ENCODE measurements at places on chromosomes 12 and 14. TPM values are rescaled to one million over a fixed set of nuclear protein-coding genes. Genes with fewer than 3 reads are reported as not detected.

- no peak overlapping the region for H3K4me3 ChIP-seq
- DNase-seq = no peak
- H3K4me1 ChIP-seq = no peaks in the 10 kb centered on the region
These were observed 108.4 kb downstream of the MON2 start for GRCh38 chr12:62575036-62575435.

- no peaks in the 10 kb centered on the region for H3K4me1 ChIP-seq
- H3K4me3 ChIP-seq = no peak overlapping the region
- H3K36me3 ChIP-seq = no peaks in the 10 kb centered on the region
- no peaks in the 10 kb centered on the region for H3K27me3 ChIP-seq
- no peak overlapping the region for H3K27ac ChIP-seq
- DNase-seq = no peak
These were observed 55.5 kb upstream of the ATXN7L3B start for GRCh38 chr12:74482115-74482514.

- H3K27ac ChIP-seq = no peak overlapping the region
- no peak overlapping the region for H3K4me3 ChIP-seq
These were observed 79.1 kb downstream of the KCNK13 start for GRCh38 chr14:90140956-90141316.

The RNU6-8 gene
- total RNA-seq = not detected

The TMPRSS12 gene
- total RNA-seq = not detected

The DNAI7 gene
- not detected for total RNA-seq

DNA sequence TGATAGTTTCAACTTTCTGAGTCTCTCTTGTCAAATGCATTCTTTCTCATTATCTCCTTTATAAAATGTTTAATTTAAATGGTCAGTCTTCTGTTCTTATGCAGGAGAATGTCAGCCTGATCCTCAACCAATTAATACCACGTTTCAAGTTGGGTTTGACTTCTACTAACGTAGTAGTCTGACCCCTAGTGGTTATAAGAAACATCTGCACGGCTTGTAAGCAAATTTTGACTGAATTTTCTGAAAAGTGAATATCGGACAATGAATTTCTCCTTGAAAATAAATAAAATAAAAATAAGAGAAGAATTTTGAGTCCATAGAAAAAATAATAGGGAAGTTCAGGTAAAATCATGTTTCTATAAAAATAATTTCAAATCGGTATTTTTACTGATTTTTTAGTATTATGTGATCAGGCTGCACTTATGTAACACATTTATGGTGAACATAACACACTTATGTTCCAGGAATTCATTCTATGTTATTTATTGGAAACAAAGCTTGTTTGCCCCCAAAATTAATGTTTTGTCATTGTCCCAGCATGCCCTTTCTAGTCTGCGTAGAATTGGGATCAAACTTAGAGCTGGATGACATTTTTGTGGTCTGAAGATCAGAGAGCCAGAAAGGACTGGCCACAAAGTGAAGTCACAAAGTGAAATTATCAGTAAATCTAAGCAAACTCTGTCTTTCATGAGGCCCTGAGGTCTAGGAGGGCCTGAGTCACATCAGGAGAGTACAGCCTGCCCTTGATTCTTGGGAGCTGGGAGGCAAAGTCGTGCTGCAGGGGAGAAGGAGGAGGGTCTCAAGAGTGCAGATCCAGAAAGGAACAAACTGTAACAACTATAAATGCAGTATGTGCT lies 101.2 kb upstream of the STXBP6 start:
- no peak for DNase-seq
- H3K36me3 ChIP-seq = no peaks in the 10 kb centered on the region
- no peak overlapping the region for H3K4me3 ChIP-seq

DNA sequence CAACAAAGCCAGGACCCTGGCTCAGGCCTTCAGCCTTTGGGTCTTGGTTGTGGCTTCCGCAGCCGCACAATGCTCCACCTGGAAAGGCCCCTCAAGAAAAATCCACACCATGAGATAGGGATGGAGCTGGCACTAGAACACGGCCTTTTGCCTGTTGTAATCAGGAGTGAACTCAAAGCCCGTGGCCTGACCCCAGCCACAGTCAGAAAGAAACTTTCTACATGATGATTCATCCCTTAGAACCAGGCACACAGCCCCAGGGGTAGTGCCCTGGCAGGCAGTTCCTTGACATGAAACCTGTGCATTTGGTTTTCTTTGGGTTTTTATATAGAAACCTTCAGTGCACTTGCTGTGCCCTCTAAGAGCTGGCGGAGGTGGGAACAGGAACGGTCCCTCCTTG lies 5.1 kb downstream of the CLMN start:
- no peaks in the 10 kb centered on the region for H3K36me3 ChIP-seq
- DNase-seq = peak; percentile 32
- peaks cover 18% of the 10 kb centered on the region for H3K27me3 ChIP-seq
- H3K27ac ChIP-seq = no peak overlapping the region
- no peak overlapping the region for H3K4me3 ChIP-seq
- H3K4me1 ChIP-seq = peaks cover 24% of the 10 kb centered on the region

The BEST3 gene
- not detected for total RNA-seq

GRCh38 chr14:31261523-31261858 lies 53.9 kb upstream of the HECTD1 start:
- H3K4me3 ChIP-seq = no peak overlapping the region
- DNase-seq = no peak
- H3K27me3 ChIP-seq = no peaks in the 10 kb centered on the region
- no peaks in the 10 kb centered on the region for H3K36me3 ChIP-seq
- peaks cover 3% of the 10 kb centered on the region for H3K4me1 ChIP-seq

The ZDHHC22 gene
- total RNA-seq = not detected

- no peak for DNase-seq
- H3K27ac ChIP-seq = no peak overlapping the region
- H3K4me3 ChIP-seq = no peak overlapping the region
- H3K4me1 ChIP-seq = no peaks in the 10 kb centered on the region
These were observed 15.0 kb downstream of the TCP11L2 start for GRCh38 chr12:106317406-106318082.

DNA sequence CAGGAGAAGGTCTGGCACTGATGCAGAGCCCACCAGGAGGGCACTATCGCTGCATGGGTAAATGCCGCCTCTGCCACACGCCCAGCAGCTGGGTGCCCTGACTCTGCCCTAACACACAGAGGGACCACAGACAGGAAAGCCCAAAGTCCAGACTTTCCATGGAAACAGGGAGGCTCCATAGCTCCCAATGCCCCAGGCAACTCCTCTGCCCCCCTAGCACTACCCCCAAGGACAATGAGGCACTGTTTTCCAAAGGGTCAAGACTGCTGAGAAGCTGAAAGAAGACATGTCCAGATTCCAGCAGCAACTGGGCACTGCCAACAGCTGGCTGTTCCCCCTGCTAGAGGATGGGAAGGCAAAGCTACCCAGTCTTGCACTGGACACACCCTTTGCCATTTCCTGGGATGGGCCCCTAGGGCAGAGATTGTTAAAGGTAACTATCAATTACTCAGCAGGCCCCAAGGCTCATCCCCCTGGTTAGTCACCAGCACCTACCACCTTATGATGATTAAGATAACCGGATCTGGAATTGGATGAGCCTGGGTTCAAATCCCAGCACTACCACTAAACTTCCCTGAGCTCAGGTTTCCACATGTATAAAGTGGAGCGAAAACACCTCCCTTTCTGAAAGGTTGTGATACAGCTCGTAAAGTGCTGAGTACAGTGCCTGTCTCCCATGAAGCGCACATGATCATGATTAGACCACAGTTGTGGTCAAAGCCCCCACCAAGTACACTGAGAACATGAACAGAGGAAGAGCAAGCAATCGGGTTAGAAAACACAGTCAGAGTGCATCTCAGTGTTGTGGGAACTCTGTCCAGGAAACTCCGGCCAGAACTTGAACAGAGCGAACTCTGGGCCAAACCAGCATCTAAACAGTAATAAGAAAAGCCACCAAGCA lies 3.3 kb downstream of the PXN start:
- H3K36me3 ChIP-seq = peaks cover 45% of the 10 kb centered on the region
- H3K4me3 ChIP-seq = peak overlapping the region; percentile 81
- peaks cover 74% of the 10 kb centered on the region for H3K4me1 ChIP-seq

The TC2N gene
- total RNA-seq = 119 TPM

The GDF11 gene
- total RNA-seq = 13.9 TPM

- H3K36me3 ChIP-seq = no peaks in the 10 kb centered on the region
- no peak overlapping the region for H3K4me3 ChIP-seq
- H3K27me3 ChIP-seq = no peaks in the 10 kb centered on the region
- peaks cover 5% of the 10 kb centered on the region for H3K4me1 ChIP-seq
- no peak for DNase-seq
These were observed 444.4 kb upstream of the ATP2B1 start for GRCh38 chr12:90152897-90153624.

GRCh38 chr14:61033855-61034254 lies 52.8 kb downstream of the SLC38A6 start:
- no peak overlapping the region for H3K27ac ChIP-seq
- no peaks in the 10 kb centered on the region for H3K27me3 ChIP-seq
- no peak for DNase-seq
- no peak overlapping the region for H3K4me3 ChIP-seq

The FAM161B gene
- total RNA-seq = 1.2 TPM

The POTEM gene
- not detected for total RNA-seq

GRCh38 chr14:72645706-72646105 lies 248.2 kb downstream of the DPF3 start:
- H3K4me1 ChIP-seq = no peaks in the 10 kb centered on the region
- H3K4me3 ChIP-seq = no peak overlapping the region
- no peaks in the 10 kb centered on the region for H3K36me3 ChIP-seq

- no peak overlapping the region for H3K27ac ChIP-seq
- no peaks in the 10 kb centered on the region for H3K4me1 ChIP-seq
- H3K36me3 ChIP-seq = no peaks in the 10 kb centered on the region
- no peaks in the 10 kb centered on the region for H3K27me3 ChIP-seq
- H3K4me3 ChIP-seq = no peak overlapping the region
These were observed 22.1 kb upstream of the E2F7 start for GRCh38 chr12:77087427-77087826.

DNA sequence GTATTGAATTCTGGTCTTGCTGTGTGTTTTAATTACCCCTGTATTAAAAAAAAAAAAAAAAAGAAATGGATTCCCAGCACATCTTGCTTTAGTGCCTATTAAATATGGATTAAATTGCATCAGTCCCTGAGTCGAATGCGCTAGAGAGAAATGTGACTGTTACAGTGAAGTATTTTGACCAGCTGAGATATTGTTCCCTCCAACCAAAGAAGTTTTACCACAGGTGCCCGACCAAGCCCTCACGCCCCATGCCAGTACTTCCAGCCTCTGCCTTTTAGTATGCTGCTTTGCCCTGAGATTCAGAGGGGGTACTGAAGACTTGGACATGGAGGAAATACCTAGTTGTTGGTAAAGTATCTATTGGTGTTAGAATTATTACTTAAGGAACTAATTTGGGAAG lies 159.7 kb downstream of the TTLL5 start:
- H3K36me3 ChIP-seq = peaks cover 10% of the 10 kb centered on the region
- peaks cover 7% of the 10 kb centered on the region for H3K4me1 ChIP-seq
- no peak for DNase-seq
- no peak overlapping the region for H3K4me3 ChIP-seq
- H3K27me3 ChIP-seq = no peaks in the 10 kb centered on the region

The NELL2 gene
- 43.8 TPM for total RNA-seq

The TSPAN19 gene
- not detected for total RNA-seq

DNA sequence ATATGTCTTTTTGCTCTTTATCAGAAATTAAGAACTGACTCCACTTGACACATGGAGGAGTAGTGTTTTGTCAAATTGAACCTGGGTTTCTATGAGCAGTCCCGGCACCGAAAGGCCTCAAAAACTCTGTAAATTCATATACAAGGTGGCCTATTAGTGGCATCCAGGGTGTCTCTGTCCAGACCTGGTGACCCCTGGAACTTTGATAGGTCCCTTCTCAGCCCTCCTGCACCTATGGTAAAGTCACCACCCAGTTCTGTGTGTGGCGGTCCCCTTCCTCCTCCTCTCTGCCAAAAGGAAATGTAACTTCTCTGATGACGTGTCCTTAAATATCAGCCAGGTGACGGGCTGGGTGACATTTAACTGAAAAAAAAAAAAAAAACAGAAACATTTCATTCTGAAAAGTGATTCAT lies 204.0 kb upstream of the FOXN3 start:
- H3K4me3 ChIP-seq = peak overlapping the region; percentile 91
- peaks cover 45% of the 10 kb centered on the region for H3K4me1 ChIP-seq
- H3K36me3 ChIP-seq = peaks cover 2% of the 10 kb centered on the region
- H3K27me3 ChIP-seq = no peaks in the 10 kb centered on the region

The EXOC3L4 gene
- total RNA-seq = not detected

The KRT5 gene
- not detected for total RNA-seq

- H3K27ac ChIP-seq = peak overlapping the region; percentile 15
- H3K4me1 ChIP-seq = peaks cover 12% of the 10 kb centered on the region
- H3K4me3 ChIP-seq = no peak overlapping the region
- H3K36me3 ChIP-seq = peaks cover 17% of the 10 kb centered on the region
- no peaks in the 10 kb centered on the region for H3K27me3 ChIP-seq
- DNase-seq = no peak
These were observed 15.2 kb downstream of the C12orf43 start for GRCh38 chr12:121001060-121001459.

GRCh38 chr14:68528040-68528687 lies 264.7 kb downstream of the ZFP36L1 start:
- no peak overlapping the region for H3K27ac ChIP-seq
- no peak overlapping the region for H3K4me3 ChIP-seq
- H3K36me3 ChIP-seq = peaks cover 5% of the 10 kb centered on the region
- H3K4me1 ChIP-seq = no peaks in the 10 kb centered on the region

The CDCA3 gene
- total RNA-seq = 115 TPM

The SSTR1 gene
- not detected for total RNA-seq

GRCh38 chr14:91244501-91244901 lies at the start of gene GPR68:
GPR68 (minus strand) TSS chr14:91244704; CDS start chr14:91235050, 9,654 bp downstream.
- H3K27me3 ChIP-seq = no peaks in the 10 kb centered on the region
- peak; percentile 61 for DNase-seq
- peaks cover 92% of the 10 kb centered on the region for H3K36me3 ChIP-seq
- H3K4me1 ChIP-seq = peaks cover 74% of the 10 kb centered on the region
- H3K4me3 ChIP-seq = peak within 1 kb of the TSS; percentile 87

- H3K4me1 ChIP-seq = no peaks in the 10 kb centered on the region
- no peak overlapping the region for H3K4me3 ChIP-seq
- H3K27ac ChIP-seq = no peak overlapping the region
These were observed 1.5 kb upstream of the SRRM4 start for GRCh38 chr12:118979763-118980406.

The APOF gene
- not detected for total RNA-seq

DNA sequence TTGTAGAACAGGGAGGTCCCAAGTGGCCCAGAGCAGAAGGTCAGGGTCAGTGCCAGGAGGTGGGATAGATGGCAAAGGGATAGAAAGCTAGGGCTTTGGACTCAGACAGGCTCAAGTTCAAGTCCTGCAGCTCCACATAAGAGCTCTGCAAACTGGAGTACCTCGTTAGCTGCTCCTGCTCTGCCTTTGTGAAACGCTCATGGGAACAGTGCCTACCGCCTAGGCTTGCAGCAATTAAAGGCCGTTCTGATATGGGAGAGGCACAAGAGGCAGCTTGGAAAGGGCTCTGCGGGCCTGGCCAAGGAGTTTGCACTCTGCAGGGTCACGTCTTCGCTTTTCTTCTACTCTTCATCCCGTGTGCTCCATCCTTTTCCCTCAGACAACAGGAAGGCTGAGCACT lies 54.1 kb downstream of the MAP1LC3B2 start:
- H3K4me1 ChIP-seq = no peaks in the 10 kb centered on the region
- H3K36me3 ChIP-seq = no peaks in the 10 kb centered on the region
- H3K4me3 ChIP-seq = no peak overlapping the region
- H3K27ac ChIP-seq = no peak overlapping the region
- H3K27me3 ChIP-seq = no peaks in the 10 kb centered on the region

The CD163 gene
- total RNA-seq = not detected

The DAO gene
- not detected for total RNA-seq

The DHRS2 gene
- total RNA-seq = 0.24 TPM

GRCh38 chr12:24814379-24815113 lies 134.4 kb downstream of the BCAT1 start:
- H3K27me3 ChIP-seq = no peaks in the 10 kb centered on the region
- H3K27ac ChIP-seq = peak overlapping the region; percentile 81
- DNase-seq = no peak
- H3K4me3 ChIP-seq = peak overlapping the region; percentile 76
- peaks cover 19% of the 10 kb centered on the region for H3K4me1 ChIP-seq

The SLC2A14 gene
- 0.18 TPM for total RNA-seq
